ENCODE measurements at places on chromosomes 3 and 15.

- DNase-seq = no peak
Measured at GRCh38 chr15:40464595-40465185, 6.1 kb upstream of the CHST14 start.

- no peak for DNase-seq
Measured at GRCh38 chr3:59079962-59080361, 30.1 kb upstream of the CFAP20DC start.

GRCh38 chr3:114331007-114331406 is 37.2 kb downstream of the TIGIT start:
- no peak for DNase-seq

- DNase-seq = no peak
Measured at GRCh38 chr3:150351398-150351797, 56.7 kb upstream of the TSC22D2 start.

DNA sequence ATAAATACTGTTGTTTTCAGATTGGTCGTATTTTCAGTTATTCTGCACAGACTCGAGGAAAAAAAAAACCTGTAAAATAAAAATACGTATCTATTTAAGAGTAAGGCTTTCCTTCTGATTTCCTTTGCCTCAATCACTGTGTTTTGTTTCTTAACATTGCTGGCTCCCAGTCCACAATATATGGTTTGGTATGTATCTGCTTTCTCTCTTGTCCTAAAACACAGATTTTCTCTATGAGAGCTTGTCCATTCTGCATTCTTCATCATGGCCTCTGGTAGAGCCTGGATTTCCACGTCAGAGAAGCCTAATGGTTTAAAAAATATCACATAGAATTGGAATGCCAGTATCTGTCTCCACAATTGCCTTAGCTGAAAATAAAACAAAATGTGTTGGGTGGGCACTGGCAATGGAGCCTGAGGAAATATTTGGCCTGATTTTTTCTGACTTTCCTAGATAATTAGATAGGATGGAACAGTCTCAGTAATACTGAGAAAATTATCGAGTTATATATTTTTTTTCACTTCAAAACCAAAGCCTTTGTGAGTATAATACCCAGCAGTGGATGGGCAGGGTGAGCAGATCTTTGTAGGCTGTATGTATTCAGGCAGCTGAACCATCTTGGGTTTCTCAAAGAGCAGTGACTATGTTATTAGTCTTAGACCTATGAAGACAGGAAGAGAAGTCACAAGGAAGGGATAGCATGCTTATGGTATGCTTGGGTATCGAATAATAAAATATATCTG is 1.9 kb downstream of the CD200 start:
- no peak for DNase-seq

- DNase-seq = no peak
Measured at GRCh38 chr3:51403675-51404074, 12.6 kb downstream of the RBM15B start.

DNA sequence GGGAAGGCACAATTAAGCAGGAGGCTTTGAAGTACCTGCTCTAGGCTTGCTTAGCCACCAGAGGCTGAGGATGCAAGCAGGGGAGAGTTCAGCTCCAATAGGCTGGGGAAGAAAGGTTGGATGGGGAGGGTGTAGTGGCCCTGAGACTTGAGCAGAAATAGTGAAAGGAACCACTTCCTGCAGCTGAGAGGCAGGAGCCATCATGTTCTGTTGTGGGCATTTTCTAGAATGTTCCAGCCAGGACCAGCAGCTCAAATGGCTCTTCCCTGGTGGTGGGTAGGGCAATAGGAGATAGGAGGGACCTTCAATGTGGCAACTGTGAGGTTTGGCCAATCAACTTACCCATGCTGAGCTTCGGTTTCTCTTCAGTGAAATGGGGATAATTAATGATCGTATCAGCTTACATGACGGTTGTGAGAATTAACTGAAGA is 79.1 kb upstream of the CGNL1 start:
- DNase-seq = no peak

DNA sequence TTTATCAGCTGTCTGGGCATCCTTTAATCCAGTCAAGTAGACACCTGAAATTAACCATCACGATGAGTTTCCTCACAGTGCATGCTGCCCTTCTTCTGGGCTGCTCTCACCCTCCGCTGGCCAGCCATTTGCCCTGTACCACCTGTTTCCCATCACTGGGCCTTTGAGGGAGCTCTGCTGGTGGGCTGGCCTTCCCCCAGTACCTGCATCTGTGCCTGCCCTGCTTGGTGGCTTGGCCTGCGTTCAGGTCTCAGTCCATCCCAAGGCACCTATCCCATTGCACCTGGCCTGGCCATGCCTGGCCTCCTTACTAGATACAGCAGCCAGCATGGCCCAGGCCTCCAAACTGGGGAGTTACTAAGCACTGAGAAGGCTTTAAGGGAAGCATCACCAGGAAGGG is 413.2 kb downstream of the NTRK3 start:
- DNase-seq = no peak

DNA sequence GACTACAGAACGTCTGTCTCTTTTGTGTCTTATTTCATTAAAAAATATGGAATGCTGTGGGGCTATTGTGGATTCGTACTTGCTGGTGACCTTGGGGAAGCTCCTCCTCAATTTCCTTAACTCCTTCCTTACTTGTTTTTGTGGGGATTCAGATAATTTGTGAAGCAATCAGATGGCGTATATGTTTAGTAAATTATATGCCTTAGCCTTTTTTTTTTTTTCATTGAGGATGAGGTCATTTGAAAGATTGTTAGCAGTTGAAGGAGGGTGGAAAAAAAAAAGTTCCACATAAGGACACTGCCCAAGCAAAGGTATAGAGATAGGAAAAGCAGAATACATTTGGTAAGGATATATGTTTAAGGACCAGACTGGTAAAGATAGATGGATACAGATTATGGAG is 3.3 kb downstream of the RNF13 start:
- no peak for DNase-seq

DNA sequence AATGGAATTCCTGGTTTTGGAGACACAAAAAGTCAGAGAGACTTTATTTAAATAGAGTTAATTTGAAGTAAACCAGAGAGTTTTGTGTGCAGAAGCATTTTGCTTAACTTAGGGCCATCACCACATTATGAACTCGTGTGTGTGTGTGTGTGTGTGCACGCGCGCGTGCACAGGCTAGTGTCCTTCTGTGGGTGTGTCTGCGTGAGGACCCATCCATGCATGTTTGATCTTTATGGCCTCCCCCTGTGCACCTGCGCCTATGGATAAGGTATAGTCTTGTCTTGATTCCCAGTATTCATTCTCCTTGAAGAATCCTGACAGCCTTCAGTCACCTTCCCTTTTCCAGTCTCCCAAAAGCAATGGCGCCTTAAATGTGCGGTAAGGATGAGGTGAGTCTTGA is 26.0 kb downstream of the MUC20 start:
- no peak for DNase-seq

DNA sequence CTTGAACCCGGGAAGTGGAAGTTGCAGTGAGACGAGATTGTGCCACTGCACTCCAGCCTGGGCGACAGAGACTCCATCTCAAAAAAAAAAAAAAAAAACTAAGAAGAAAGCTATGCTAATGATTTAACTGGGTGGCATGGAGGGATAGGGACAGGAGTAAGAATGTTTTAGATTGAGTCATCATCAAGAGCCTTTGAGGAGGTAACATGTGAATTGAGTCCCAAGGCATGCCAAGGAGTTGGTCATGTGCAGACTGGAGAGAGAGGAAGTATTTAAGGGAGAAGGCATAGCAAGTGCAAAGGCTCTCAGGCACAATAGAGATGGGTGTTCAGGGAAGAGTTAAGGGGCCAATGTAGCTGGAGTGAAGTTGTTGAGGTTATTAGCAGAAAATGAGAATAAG is 9.1 kb downstream of the BNC1 start:
- DNase-seq = no peak

GRCh38 chr3:62774221-62774620 is 101.0 kb downstream of the CADPS start:
- no peak for DNase-seq

DNA sequence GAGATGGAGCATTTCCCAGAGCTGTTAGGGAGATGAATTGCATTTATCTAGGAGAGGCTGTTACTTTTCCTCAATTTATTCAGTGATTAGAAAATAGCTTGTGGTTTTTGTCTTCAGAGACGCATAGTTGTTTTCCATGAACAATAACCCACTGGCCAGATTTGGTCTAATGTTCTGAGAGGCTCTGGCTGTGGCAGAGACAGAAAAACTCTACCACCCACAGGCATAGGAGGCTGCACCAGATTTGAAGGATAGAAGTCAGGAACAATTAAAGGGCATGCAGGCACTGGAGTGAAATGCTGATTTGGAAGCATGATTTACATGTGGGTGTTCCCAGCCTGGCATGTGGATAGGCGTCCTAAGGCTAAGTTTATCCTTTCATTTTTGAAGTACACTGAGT is 143.5 kb downstream of the NFKBIZ start:
- no peak for DNase-seq

DNA sequence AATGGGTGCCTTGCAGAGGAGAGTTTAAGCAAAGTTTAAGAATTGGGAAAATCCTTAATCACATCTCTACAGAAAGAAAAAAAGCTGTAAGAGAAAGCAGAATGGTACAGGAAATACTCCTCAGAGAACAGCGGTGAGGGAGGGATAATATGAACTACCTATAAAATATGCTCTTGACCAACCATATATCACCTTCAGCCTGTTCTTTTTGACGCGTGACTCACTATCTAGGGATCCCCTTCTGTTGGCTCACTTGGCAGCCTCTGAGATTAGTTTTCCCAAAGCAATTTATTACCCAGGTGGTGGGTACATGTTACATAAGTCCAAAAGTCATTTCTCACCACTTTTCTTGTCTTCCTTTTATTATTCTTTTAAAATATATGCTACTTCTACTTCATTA is 97.7 kb downstream of the CNTN6 start:
- no peak for DNase-seq

DNA sequence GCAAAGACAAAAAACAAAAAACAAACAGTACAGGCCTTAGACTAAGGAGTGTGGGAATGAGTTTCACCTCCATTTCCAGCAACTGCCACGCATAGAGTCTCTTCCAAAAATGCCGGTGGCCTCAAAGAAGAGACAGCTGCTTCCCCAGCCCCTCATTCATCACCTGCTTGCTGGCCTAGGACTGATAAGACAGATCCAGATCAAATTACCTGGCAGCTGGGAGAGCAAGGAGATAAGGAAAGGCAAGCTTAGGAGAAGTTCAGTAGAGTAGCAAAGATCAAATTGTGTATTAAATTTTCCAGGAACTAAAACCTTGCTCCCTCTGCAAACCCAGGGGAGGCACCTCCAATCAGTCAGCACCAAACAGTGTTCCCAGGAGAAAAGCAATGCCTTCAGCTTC is 325.8 kb upstream of the CTNNB1 start:
- no peak for DNase-seq

- DNase-seq = no peak
Measured at GRCh38 chr15:69823223-69823907, 274.4 kb downstream of the TLE3 start.

GRCh38 chr3:125150525-125151441 is 61.8 kb downstream of the SLC12A8 start:
- peak; percentile 38 for DNase-seq

GRCh38 chr15:87707071-87707470 is 549.5 kb downstream of the NTRK3 start:
- DNase-seq = no peak

- no peak for DNase-seq
Measured at GRCh38 chr3:85297291-85297690, 338.5 kb downstream of the CADM2 start.

DNA sequence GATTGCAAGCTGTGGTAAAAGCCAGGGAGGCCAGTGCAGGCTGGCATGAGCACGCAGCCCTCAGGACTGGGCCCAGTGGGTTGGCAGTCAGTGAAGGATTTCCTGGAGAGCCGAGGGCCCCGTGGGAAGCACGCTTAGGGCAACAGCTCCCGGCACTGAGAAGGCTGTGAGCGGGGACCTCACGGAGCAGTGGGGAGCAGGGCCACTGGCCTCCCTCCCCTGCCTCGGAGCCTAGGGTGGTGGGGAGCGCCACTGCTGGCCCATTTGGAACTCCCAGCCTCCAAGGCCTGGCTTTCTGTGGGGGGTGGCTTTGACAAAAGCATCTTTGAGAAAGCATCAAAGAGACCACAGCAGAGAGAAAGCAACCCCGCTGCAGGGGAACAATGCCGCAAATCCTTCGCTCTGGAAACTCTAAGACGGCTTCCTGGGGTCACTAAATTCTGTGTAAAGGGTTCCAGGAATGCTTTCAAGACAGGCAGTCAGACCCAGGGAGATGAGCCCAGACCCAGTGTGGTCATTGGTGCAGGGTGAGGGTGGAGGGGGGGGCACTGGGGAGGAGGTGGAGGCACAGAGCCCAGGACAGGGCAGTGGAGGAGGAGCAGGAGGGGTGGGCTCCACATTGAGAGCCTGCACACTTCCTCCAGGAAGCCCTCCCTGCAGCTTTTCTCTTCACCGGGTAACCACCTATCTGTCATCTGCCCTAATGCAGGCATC is 9.5 kb upstream of the APBA2 start:
- no peak for DNase-seq

GRCh38 chr3:178706411-178706810 is 170.2 kb downstream of the KCNMB2 start:
- DNase-seq = no peak
